ENCODE measurements at places on chromosomes 4 and X. TPM values are rescaled to one million over a fixed set of nuclear protein-coding genes. Genes with fewer than 3 reads are reported as not detected.

HSPA4L gene
- 1.6 TPM for total RNA-seq

SUPT20HL1 gene
- total RNA-seq = not detected

CLTRN gene
- not detected for total RNA-seq

ARX gene
- 0.52 TPM for total RNA-seq

HTN1 gene
- total RNA-seq = not detected

P2RY10 gene
- 0.52 TPM for total RNA-seq

ARMCX1 gene
- total RNA-seq = 91.3 TPM

KDR gene
- total RNA-seq = 49.1 TPM

FRG2 gene
- not detected for total RNA-seq

GLRA3 gene
- total RNA-seq = not detected

PDCL2 gene
- not detected for total RNA-seq

MAGEB1 gene
- total RNA-seq = not detected

FGFRL1 gene
- total RNA-seq = 54.3 TPM

CENPI gene
- total RNA-seq = 8.4 TPM

MANBA gene
- total RNA-seq = 27.7 TPM

PRDM8 gene
- total RNA-seq = 1.6 TPM

ARHGEF38 gene
- total RNA-seq = not detected

CXorf65 gene
- not detected for total RNA-seq

ANAPC10 gene
- total RNA-seq = 26.6 TPM

TMEM47 gene
- 54.8 TPM for total RNA-seq

TEX13C gene
- not detected for total RNA-seq

RTL3 gene
- total RNA-seq = under 0.01 TPM

TMEM31 gene
- total RNA-seq = not detected

APLN gene
- 4.2 TPM for total RNA-seq

MAB21L2 gene
- under 0.01 TPM for total RNA-seq

BTK gene
- 2.1 TPM for total RNA-seq
